ENCODE measurements at places on chromosomes 7 and 10.

GRCh38 chr10:68496072-68496471 lies 24.3 kb upstream of the DNA2 start:
- DNase-seq: no peak

DNA sequence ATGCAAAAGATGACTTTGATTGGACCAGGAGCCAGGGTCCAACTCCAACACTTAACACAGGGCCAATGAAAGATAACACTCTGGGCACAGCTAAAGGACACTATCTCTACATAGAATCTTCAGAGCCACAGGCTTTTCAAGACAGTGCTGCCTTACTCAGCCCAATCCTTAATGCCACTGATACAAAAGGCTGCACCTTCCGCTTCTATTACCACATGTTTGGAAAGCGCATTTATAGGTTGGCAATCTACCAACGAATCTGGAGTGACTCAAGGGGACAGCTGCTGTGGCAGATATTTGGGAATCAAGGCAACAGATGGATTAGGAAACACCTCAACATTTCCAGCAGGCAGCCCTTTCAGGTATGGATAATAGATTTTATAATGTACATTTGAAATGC lies 160.7 kb downstream of the MALRD1 start:
- DNase-seq: no peak

DNA sequence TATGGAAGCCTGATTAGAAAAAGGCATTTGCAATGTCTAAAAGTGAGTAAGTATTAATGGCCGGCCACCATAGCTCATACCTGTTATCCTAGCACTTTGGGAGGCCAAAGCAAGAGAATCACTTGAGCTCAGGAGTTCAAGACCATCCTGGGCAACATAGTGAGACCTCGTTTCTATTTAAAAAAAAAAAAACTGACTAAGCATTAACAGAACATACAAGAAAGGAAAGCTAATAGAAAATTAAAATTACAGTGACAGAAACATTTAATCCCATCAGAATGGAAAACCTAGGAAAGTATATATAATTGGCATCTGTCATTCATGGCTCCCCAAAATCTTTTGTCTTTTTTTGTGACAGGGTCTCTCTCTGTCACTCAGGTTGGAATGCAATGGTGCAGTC lies 55.9 kb downstream of the AOC1 start:
- DNase-seq: no peak

GRCh38 chr7:142817506-142817905 lies 37.4 kb upstream of the EPHB6 start:
- DNase-seq: no peak

DNA sequence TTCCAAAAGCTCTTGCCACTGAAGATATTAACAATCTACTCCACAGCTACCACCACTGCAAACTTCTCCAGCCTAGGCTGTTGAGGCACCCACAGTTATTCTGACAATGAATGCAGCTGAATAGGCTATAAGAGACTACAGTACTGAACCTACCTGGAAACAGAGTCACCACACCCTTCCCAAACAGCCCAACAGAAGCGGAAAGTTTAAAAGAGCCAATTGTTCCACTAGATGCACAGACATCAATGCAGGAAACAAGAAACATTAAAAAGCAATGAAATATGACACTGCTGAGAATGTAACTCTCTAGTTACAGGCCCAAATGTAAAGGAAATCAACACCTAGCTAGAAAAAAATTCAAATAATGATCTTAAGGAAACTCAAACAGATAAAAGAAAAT lies 64.5 kb upstream of the PLA2G12B start:
- DNase-seq: no peak

GRCh38 chr10:28798428-28798955 lies 121.2 kb downstream of the BAMBI start:
- DNase-seq: no peak
